Skin of body (tissue), 3 donors: ENCODE measurements at places on chromosomes 1 and 21. TPM values are rescaled to one million over a fixed set of nuclear protein-coding genes. Genes with fewer than 3 reads are reported as not detected.

Gene CD1E
- 2.7 TPM for total RNA-seq

Gene FMO1
- total RNA-seq = 11.9 TPM

Gene GPA33
- total RNA-seq = 0.10 TPM

Gene CELA2B
- 0.30 TPM for total RNA-seq

Gene TXNIP
- total RNA-seq = 643 TPM

- no peak for DNase-seq
Observed at GRCh38 chr1:98897479-98897878, 107.2 kb downstream of the PLPPR5 start.

GRCh38 chr1:26723013-26723991 is 27.5 kb downstream of the ARID1A start:
- peak; percentile 95 for DNase-seq

DNA sequence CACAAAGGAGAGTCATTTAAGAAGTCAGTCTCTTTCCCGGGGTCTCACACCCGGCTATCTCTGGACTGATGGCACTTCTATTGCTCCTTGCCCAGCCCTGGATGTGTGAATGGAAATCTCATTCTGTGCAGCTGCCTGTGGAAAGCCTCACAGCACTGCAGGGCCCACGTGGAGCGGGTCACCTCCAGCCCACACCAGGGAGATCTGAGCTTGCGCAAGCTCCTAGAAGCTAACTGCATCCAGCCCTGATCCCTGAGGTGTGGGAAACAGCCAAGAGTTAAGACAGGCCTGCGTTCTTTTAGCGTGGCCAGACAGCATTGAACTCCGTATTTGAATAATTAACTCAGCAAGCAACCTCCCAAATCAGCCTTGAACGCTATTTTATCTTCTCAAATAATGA is 150.5 kb downstream of the LRIG2 start:
- DNase-seq = no peak

DNA sequence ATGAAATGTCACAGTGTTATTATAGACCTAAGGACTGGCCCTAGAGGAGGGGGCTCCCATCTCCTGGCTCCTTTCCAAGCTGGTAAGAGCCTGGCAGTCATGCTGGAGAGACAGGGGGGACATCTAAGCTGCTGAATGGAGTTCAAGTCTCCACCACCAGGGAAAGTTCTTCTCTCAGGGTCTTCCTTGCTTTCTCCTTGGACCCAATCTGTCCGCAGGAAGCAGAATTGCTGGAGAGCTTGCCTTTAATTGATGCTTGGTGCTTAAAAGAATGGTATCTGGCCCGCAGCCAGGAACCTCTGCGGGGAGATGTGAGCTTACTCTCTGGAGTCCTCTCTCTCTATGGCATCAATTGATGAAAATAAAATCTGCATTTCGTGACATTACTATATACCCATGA is 25.1 kb downstream of the IRF2BP2 start:
- DNase-seq = no peak

GRCh38 chr1:165075725-165076370 is 280.7 kb downstream of the LMX1A start:
- no peak for DNase-seq

- no peak for DNase-seq
Observed at GRCh38 chr1:215647738-215648137, 80.6 kb downstream of the KCTD3 start.

DNA sequence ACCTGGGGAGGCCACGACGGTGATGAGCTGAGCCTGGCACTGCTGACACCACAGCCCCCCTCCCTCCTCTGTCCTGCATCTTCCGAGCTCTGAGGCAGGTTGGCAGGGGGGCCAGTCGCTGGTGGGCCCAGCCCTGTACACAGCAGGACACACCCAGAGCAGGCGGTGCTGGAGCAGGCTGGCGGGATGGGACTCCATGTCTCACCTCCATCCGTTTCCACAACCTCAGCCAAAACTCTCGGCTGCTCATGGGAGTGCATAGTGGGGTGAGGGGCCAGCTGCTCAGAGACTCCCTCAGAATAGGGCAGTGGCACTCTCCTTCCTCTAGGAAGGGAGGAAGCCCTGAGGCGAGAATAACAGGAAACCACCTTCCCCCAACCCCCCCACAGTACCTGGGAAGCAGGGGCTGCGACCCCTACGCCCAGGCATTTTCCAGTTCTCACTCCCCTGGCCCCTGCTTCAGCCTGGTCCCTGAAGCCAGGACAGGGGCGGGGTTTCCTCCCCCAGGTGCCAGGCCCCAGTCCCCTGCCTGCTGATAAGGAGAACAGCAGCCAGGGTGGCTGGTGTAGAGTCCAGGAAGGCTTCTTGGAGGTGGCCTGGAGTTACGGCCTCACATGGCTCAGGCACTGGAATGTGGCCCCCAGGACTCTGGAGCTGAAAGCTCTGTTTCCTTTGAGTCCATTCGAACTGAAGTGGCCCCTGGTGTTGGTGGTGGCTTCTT is 3.2 kb upstream of the IBA57 start:
- DNase-seq = peak; percentile 43

DNA sequence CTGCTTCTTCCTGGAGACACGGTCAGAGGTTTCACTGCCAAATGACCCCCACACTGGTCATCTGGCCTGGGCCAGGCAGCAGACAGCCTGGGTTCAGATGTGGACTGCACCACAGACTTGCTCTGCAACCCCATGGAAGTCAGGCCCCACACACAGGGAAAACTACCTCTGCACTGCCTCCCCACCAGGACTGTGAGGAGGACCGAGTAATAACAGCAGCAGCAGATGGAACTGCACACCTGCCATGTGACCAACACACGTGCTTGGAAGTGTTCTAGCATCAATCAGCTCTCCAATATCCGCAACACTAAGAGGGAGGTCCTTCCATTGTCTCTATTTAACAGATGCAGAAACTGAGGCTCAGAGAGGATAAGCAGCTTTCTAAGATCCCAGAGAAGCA is 51.4 kb downstream of the SLC9A1 start:
- no peak for DNase-seq

DNA sequence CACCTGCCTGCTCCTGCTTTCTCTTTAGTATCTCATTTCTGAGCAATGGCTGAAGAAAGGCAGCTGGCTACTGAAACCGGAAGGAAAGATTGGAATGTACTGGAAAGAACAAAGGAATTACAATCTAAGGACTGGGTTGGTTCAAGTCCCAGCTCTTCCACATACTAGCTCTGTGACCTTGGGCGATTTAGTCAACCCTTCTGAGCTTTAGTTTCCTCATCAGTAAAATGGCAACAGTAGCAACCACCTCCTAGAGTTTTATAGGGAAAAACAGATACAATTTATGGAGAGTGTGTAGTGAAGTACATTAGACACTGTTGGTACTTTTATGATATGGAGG is 158.8 kb downstream of the KAZN start:
- DNase-seq = no peak

GRCh38 chr1:222000131-222000530 is 258.2 kb upstream of the DUSP10 start:
- DNase-seq = peak; percentile 21

DNA sequence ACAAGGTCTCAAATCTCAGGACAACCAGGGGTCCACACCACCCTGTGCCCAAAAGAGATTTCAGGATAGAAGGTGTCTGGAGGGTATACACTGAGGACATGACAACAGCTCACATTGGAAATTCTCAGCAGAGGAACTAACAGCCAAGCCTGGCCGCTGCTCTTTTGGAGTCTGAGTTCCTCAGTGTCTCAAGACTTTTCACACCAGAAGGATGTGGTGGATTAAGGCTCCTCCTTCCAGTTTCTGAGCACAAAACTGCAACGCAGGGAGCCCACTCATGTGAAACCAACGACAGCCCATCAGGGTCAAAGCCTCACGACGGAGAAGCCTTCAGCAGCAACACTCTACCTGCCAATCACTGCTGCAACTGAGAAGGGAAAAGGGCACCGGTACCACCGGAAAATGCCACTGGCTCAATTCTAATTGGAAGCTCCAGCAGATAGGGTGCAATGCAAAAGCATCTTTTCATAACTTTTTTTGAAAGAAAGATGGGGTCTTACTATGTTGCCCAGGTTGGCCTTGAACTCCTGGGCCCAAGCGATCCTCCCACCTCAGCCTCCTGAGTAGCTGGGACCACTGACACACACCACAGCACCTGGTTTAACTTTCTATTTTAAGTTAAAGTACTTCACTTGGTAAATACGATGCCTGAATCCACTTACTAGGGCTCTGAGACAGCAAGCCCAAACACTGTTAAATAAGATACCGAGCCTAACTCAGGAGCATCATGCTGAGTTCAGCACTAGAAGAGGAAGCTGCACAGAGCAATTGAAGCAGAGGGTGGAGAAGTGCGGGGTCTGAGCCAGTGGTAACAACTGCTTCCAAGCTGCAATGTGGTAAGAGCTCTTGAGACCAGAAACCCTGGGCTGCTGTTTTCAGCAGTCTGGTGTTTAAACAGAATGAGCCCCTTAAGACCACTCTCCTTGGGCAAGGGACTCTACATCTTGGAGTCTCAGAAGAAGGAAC is 7.8 kb downstream of the CAPZB start:
- DNase-seq = peak; percentile 3

DNA sequence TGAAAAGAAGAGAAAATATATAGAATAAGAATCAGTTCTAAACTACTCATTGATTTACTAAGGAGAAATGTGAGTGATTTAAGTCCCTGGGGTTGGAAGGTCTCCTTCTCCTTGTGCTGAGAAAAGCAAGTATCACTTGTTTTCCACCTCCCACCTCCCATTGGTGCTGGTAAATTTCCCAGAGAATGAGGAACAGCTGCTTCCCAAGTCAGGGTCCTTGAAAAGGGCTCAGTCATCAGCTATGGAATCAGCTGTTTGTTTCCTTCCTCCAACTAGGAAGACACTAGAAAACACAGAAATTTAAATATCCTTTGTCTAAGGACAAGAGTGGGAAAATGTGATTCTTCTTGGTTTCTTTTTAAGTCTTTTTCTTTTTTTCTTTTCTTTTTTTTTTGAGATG is 131.3 kb upstream of the C1orf21 start:
- no peak for DNase-seq
